ENCODE measurements at places on chromosomes 3 and 15.

DNA sequence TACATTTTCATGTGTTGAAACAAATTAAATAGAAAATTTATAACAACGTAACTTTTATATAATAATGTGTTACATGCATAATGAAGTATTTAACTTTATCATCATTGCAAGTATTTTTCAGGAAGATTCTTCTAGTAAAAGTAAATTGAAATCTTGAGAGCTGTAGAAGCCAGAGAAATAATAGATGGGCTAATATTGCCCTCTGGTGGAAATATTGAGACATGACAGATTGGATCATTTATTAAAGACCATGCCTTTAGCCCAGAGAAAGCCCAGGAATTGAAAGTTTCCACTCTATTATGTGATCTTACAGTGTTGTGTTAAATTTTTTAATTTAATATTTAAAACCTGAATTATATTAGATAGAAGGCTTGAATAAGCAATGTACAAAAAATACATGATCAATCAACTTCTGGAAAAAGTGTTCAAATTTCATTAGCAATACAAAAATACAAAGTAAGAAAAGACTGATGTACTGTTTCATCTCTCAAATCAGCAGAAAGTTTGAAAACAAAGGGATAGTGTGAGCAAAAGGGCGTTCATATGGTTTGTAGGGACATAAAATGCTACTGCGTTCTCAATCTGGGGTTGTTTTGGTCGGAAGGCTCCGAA, 52.7 kb upstream of the SPTSSB start:
- DNase-seq, result peak; percentile 22

DNA sequence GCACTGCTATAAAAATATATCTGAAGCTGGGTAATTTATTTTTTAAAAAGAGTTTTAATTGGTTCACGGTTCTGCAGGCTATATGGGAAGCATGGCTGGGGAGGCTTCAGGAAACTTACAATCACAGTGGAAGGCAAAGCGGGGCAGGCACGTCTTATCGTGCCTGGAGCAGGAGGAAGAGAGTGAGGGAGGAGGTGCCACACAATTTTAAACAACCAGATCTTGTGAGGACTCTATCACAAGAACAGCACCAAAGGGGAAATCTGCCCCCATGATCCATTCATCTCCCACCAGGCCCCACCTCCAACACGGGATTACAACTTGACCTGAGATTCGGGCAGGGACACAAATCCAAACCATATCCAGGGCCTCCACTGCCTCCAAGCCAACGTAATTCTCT, 75.0 kb downstream of the MCF2L2 start:
- DNase-seq, result no peak

DNA sequence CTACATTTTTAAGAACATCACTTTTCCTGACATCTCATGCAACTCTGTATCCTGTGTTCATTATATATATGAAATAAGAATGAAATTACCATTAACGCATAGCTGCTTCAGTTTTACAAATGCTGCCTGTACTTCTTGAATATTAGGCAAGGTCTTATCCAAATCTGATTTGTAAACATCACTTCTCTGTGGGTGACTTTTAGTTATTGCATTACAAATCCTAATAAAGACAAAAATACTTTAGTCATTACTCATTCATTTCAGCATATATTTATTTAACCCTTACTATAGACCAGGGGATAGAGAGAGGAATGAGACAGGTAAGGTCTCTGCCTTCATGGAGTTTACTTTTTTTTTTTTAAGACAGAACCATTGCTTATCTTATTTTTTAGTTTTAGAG, 36.8 kb downstream of the MTMR10 start:
- DNase-seq, result no peak

GRCh38 chr3:184372296-184372821, 5.6 kb downstream of the THPO start:
- no peak for DNase-seq

GRCh38 chr3:6567241-6567640, 293.7 kb upstream of the GRM7 start:
- DNase-seq, result peak; percentile 76

- no peak for DNase-seq
These were observed 2.5 kb upstream of the TFDP2 start for GRCh38 chr3:142151828-142152227.

DNA sequence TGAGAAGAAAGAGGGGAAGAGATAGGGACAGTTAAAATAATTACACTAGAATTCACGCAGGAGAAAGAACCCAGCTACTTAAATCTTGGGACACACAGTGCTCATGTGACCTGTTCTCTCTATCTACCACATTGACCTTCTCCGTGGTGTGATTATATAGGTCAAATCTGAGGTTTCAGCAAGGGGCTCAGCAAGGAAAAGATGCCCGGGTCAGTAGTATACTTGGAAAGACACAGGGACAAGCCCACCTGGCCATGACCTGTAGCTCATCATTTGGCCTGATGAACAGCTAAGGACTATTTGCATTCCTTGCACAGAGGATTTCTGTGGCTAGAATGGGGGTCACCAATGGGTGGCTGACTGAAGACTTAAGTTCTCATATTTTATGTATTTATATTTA, 71.9 kb downstream of the SSR3 start:
- DNase-seq, result no peak

DNA sequence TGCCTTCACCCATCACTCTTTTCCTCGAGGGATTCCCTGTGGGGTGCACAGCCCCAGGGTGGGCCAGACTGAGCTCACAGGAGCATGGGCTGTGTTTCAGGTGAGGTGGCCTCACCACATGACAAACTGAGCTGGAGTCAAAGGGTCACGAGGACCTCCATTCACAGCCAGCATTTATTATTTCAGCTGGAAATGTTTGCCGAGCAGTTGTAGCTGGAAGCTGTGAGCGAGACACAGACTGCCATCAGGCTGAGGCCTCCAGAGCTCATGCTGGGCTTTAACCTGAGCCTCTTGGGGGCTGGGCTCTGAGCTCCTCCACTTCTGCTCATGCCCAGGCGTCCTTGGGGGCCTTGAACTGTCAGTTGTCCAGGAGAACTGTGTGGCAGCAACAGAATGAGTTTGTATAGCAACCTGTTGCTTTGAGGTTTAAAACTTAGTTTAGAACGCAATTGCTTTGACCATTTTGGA, 57.5 kb downstream of the FLNB start:
- DNase-seq, result no peak

DNA sequence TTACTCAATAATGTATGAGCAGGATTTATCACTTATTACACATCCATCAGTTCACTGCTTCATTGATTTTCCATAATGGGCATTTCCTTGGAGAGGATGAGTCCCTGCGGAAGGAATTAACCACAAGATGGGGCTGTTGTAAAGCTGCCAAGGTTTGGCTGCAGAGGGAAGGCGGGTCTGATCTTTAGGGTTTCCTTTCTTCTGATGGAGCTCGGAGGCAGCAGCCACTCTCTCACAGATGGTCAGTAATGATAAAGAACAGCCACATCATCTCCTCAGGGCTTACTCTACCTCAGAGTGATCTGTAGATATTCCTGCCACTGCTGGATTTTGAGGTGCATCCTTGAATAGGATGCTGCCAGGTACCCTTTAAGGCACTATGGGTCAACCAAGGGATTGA, 115.2 kb downstream of the USP13 start:
- no peak for DNase-seq

DNA sequence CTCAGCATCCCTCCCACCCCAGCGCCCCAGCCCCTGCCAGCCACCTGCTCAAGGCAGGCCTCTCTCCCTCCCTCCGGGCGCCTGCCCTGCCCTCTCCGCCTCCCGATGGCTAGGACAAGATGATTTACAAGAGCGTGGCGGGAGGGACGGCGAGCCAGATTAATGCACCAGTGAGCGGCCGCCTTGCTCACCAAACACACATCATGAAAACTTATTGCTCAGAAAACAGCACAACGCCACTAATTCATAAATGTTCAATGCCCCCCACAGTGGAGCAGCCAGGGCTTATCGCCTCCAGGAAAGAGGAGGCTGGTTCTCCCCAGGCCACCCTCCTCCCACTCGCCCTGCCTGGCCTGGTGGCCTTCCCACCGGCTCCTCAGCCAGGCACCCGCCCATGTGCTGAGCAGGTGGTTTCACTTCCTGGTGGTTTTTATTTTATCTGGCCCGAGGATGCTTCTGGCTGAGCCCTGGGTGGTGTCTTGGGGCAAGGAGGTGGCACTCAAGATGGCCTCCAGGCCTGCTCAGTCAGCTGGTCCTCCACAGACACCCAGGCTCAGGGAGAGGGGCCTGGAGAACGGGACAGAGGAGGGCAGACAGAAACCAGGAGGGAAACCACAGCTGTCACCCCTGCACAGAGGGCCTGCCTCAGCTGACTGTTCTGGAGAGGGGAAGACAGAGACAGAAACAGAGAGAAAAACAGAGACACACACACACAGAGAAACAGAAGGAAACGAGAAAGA, 284.9 kb downstream of the UACA start:
- DNase-seq, result no peak

DNA sequence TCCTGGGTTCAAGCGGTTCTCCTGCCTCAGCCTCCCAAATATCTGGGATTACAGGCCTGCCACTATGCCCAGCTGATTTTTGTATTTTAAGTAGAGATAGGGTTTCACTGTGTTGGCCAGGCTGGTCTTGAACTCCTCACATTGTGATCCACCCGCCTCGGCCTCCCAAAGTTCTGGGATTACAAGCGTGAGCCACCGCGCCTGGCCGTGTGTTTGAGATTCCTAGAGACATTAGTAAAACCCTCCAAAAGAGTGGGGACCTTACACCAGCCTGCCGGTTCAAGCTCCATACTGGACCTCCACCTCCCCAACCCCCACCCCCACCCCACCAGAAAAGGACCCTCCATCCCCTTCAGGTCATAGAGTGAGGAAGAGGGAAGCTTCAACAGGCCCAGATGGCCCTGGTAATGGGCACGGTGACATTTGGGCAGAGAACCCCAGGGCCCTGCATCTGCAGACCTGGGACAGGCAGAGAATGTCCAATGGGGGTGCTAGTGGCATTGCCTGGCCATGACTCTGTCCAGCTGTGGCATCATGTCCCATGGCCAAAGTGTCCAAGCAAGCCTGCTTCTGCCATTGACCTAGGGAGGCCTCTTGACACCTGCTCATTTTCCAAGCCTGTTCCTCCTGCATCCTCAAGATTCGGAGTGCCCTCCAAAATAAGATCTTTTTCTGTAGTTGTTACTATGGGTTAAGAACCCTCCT, 108.9 kb upstream of the KLF13 start:
- DNase-seq, result no peak

DNA sequence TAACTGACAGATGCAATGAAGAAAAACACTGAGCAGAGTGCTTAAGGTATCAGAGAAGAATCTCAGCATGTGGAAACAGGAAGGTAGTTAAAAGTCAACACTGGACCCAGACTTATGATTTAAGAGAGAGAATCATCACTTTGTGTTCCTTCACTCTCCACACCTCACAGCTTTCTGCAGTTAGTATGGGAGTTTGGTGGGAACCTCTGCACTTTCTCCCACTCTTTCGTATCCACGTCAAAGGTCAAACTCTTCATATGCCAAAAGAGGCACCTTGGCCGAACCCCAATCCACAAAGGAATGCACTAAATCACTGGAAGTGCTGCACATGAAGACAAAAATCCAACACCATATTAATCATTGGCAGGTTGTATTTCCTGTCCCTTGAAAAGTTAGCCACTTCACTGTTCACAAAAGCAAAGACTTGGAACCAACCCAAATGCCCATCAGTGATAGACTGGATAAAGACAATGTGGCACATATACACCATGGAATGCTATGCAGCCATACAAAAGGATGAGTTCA, 361.2 kb downstream of the MAGI1 start:
- no peak for DNase-seq

GRCh38 chr3:541062-541801, 344.7 kb downstream of the CHL1 start:
- DNase-seq, result no peak

DNA sequence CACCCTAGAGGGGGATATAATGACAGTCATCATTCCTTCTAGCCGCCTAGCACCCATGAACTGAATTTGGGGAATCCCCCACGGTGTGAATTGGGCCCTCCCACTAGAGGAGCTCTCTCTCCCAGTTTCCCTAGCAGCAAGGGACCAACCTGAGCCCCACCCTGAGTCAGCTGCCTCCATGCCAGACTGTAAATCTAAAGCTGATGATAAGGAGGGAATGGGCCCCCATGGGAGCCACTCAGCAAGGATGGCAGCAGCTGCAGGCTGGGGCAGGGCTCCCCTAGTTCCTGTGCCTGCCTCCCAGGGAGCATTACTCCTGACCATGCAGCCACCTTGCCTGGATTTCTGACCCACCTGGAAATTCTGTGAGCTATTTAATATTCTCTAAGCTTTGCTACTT, 57.0 kb upstream of the PXYLP1 start:
- no peak for DNase-seq

DNA sequence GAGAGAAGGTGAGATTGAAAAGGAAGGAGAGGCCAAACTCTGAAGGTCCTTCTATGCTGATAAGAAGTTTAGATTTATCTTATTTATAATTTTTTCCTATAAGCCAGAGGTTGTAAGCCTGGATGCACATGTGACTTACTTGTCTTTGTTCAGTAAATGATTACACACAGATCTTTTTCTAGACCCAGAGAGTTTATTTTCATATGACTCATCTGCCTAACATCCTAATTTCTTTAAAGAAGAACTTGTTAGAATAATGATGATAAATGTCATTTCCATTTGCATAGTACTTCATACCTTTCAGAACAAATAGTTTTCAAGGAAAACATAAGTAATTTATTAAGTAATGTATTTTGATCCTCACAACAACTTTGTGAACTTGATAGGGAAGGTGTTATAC, 434.8 kb upstream of the DPH6 start:
- DNase-seq, result no peak

- peak; percentile 91 for DNase-seq
These were observed 35.3 kb downstream of the TLE3 start for GRCh38 chr15:70062321-70062956.

- DNase-seq, result no peak
These were observed 73.4 kb upstream of the PRR23C start for GRCh38 chr3:139117883-139118760.

DNA sequence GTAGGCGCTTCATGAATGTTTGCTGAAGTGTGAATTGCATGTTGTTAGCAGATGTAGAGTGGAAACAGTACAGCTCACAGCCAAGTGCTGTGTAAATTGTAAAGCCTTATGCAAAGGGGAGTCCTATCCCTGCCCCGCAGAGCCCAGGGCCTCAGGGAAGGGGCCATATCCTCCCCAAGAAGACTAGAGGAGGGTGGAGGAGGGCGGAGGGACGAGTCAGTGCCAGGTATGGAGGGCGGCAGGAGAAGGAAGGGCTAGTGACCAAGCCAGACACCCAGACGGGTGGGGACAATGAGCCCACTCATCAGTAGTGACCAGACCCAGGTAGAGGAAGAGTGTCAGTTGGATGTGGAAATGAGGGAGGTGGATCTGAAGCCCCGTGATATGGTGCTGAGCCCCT, 45.2 kb downstream of the ZNF710 start:
- no peak for DNase-seq

DNA sequence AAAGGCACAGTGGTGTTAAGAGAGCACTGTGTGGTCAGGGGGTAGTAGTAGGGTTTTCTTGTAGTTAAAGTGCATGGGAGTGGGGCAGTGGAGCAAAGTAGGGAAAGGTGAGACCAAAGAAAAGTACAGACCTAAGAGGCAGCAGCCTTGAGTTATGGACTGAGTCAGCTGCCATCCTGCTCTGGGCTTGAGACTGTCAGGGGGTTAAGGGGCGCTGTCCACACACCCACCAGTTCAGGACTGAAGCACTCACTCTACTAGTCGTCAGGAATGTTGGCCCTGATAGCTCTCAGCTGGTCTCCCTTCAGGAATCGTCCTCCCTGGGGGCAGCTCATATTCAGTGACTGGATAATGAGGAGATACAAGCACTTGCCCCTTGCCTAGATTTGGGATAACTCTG, 7.9 kb downstream of the CCR4 start:
- no peak for DNase-seq

All from NCI-H446 treated with DMSO at 0.1 percent for 48 hours (cell line).